ENCODE measurements at places on chromosomes 4 and X.

DNA sequence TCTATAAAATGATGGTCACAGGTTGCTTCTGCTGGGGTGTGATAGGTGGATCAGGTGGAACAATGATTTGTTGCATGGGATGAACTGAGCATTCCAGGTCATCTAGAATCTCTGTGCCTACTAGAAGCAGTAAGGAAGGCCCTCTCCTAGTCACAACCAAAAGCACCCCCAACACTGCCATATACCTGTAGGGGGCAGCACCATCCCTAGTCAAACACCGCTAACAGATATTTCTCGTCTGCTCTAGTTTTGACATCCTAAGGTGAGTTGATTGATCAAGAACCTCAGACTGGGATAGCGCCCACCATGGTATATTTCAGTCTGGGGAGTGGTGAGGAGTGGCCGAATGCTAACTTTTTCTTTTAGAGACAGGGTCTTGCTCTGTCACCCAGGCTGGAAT is 160.2 kb downstream of the NHS start:
- peak; percentile 23 for DNase-seq

GRCh38 chrX:320126-320783 is 1.7 kb upstream of the GTPBP6 start:
- no peak for DNase-seq

DNA sequence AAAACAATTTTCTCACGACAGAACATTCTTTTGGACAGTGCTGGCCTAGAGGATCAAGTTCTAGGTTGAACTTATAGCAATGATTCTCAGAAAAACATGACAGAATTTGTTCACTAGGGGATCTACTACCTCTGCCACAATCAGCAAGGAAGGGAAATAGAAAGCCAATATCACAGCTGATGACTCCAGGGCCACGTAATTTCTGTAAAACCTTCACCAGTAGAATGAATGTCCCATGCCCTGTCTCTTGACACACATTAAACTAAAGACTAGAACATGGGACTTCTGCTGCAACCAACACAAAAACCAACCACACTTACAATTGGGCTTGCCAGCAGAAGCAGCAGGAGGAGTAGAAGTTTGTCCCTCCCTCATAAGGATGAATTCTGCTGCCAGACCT is 86.0 kb upstream of the NPFFR2 start:
- DNase-seq: no peak

- DNase-seq: no peak
Observed at GRCh38 chrX:42577936-42578470, 200.0 kb downstream of the PPP1R2C start.

DNA sequence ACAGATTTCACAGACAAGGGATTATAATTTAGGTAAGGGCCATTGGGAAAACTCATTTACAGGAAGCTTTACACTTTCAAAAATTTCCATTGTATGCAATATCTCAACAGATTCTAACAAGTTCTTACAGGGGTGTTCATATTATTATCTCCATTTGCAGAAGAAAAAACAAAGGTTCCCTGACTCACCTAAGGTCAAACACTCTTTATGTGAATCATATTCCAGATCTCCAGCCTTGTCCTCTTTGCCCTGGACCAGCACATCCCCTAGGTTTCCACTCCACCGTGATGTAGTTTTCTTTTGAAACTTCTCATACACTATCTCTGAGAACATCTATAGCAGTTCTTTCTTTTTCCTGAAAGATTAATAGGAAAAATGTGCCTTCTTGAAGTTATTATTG is 96.4 kb upstream of the HS3ST1 start:
- DNase-seq: no peak

DNA sequence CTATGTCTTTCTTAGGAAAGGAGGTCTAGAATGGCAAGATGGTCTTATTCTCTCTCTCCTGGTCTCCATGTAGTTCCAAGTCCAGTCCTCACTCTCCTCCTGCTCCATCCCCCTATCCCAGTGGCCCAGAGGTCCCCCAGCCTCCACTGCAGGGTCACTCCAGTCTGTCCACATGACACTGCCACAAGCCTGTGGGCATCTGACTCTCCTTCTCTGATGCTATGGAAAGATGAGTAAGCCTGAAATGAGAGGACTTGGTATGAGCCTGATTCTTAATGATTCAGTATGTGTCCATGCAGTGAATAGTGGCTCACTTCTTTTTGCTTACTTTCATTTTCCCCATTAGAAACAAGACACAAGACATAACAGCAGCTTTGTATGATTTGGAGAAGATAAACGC is 516.8 kb upstream of the ADGRL3 start:
- no peak for DNase-seq

DNA sequence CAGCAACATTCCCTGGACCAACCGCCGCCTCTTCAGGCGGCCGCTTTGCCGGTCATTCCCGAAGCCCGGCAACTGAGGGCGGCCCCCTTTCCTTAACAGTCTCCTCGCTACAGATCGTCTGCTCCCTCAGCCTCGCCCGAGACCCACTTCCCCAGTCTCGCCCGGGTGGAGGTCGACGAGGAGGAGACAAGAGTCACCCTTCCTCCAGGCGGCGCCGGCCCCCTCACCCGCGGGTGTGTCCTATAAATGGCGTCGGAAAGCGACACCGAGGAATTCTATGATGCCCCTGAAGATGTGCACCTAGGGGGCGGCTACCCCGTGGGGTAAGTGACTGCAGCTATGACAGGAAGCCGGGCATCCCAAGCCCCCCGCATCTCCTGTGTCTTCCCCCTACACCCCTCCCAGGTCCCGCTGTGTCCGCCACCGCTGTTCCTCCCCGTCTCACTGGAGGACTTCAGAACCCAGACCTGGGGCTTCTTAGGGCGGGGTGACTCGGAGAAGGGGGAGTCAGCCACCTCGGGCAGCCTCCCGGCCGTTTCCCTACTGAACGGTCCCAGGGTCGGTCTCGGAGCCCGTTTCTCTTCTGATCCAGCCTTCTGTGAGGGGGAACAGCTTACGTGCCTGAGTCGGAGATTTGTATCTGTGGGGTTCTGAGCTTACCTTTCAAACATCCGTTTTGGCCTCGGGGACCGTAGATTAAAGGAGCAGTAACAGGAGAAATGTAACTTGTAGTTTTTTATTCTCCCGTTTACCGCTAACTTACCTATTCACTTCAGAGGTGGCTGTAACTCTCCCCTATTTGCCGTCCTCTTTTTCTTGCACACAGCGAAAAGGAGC is 570 bp downstream of the WDR44 start:
- peak; percentile 19 for DNase-seq

DNA sequence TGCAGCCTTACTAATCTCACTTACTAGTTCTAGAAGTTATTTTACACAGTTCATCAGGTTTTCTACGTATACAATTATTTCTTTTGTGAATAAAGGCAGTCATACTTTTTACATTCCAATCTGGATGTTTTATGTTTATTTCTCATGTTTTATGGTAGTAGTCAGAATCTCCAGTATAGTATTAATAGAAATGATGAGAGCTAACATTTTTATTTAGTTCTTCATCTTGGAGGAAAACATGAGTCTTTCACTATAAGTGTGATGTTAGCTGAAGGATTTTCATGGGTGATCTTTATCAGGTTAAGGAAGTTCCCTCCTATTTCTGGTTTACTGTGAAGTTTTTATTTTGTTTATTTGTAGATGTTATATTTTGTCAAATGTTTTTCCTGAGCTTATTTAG is 256.1 kb upstream of the GIMD1 start:
- DNase-seq: no peak

DNA sequence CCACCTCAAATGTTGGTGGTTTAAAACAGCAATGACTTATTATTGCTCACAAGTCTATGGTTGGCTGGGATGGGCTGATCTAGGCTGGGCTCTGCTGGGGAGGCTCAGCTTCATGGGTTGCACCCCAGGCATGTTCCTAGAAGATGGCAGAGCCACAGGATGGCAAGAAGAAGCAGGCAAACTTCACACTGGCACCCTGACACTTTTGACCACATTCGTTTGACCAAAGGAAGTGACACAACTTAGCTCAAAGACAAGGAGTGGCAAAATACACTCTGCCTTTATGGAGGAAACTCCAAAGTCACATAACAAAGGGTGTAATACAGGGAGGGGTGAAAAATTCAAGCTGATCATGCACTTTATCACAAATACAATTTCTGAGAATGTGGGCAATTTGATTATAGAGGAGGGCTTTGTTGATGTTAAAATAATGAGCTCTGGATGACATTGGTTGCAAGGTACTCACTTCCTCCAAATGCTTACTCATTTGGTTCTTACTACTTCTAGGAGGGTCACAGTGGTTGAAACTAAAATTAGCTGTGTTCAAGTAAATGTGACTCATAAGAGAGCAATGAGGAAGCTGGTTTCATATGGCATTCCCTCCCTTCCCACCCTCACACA is 249.2 kb upstream of the RPS6KA3 start:
- DNase-seq: no peak

DNA sequence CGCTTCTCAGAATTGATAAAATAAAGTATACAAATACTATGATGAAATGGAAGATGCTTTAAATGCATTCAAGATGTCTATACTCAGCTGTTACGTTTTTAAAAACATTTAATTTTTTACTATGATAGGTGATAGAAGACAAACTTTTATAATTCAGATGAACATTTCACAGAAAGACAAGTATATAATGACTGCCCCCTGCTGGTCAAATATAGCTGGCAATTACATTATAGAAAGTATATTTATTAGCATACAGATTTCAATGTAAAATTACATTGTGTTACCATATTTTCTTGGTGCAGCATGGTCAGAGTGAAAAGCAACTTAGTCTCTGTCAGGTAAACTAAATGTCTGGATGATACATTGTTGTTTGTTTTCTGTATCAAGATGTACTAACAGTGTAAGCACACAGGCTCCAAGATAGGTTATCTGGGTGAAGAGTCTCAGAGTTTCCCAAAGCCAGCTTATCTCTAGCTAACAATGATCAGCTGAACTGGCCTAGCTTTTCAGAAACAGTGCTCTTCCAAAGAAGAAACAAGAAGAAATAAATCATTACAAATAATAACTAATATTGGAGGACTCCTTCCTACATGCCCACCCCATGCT is 54.1 kb downstream of the SRPX start:
- peak; percentile 22 for DNase-seq

DNA sequence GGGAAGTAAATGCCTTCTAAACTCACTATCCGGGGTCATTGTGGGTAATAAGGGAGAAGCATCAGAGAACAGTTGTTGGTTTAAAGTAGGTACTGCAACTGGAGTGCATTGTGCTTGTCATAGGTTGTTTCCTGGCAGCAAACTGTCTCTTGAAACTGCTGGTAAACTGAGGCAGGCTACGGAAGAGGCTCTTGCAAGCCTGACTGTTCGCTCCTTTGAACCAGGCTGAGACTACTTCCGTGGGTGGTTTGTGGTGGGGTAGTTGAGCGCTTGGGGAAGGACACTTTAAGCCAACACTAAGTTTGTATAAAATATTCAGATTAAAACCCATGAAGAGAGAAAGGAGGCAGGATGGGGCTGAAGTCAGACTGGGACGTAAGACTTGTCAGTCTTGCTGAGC is 45.2 kb upstream of the WDR1 start:
- no peak for DNase-seq

GRCh38 chr4:168642591-168642990 is 145.7 kb downstream of the PALLD start:
- DNase-seq: no peak

- no peak for DNase-seq
Observed at GRCh38 chr4:91454111-91454510, 849.7 kb upstream of the GRID2 start.

DNA sequence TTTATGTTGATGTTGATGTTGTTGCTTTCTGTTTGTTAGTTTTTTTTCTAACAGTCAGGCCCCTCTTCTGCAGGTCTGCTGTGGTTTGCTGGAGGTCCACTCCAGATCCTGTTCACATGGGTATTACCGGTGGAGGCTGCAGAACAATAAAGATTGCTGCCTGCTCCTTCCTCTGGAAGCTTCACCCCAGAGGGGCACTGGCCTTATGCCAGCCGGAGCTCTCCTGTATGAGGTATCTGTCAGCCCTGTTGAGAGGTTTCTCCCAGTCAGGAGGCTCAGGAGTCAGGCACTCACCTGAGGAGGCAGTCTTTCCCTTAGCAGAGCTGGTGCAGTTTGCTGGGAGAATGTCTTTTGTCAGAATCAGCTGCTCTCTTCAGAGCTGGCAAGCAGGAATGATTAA is 34.7 kb downstream of the CDX4 start:
- DNase-seq: no peak
